ENCODE measurements at places on chromosomes 7 and 10.

- DNase-seq, result no peak
These were observed 93.0 kb upstream of the PCGF5 start for GRCh38 chr10:91127341-91128082.

DNA sequence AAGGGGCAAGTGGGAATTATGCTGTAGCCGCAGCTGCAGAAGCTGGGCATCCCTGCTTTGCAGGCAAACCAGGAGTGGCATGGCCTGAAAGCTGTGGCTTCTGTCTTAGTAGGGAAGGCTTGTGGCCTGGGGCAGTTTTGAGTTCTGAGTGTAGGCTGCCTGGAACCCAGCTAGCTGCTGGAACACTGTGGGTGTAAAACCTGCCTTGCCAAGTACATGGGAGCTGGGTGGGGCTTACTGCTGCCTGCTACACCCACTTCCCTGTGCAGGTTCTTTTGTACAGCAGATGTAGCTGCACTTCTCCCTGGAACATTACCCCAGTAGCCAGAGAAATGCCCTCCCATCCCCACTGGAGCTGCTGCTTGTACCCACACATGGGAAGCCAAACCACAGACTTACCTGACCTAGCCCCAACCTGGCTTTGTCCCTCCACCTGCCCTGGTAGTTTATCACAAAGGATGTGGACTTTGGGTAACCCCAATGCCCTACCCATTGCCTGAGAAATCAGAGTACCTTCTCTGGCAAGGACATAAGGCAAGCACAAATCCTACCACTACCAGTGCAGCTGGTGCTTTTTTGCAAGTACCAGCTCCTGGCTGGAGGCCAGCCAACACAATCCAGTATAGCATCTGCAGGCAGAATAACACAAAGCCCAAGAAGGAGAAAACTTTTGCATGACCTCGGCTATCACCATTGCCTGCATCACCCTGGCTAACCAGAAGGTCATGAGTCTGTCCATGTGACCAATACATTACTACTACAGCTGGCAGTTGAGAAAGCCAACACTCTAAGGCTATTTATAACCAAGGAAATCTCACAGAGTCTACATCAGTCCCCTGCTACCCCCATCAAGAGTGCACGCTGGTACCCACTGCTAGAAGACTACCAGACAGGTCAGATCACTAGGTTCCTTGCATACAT, 26.5 kb upstream of the PPP1R3A start:
- no peak for DNase-seq

GRCh38 chr10:66748217-66748616, 177.6 kb upstream of the LRRTM3 start:
- no peak for DNase-seq

- no peak for DNase-seq
These were observed 756.3 kb downstream of the AUTS2 start for GRCh38 chr7:70354409-70355169.

GRCh38 chr7:20217193-20217948, at the start of gene MACC1:
TSS of gene MACC1 (minus strand) at chr7:20217384. CDS start at chr7:20161862, 55,522 bp downstream.
- DNase-seq, result peak; percentile 64

GRCh38 chr7:36871863-36872262, 147.6 kb upstream of the AOAH start:
- DNase-seq, result peak; percentile 40

GRCh38 chr7:130423501-130424037, 17.2 kb downstream of the CEP41 start:
- DNase-seq, result no peak

DNA sequence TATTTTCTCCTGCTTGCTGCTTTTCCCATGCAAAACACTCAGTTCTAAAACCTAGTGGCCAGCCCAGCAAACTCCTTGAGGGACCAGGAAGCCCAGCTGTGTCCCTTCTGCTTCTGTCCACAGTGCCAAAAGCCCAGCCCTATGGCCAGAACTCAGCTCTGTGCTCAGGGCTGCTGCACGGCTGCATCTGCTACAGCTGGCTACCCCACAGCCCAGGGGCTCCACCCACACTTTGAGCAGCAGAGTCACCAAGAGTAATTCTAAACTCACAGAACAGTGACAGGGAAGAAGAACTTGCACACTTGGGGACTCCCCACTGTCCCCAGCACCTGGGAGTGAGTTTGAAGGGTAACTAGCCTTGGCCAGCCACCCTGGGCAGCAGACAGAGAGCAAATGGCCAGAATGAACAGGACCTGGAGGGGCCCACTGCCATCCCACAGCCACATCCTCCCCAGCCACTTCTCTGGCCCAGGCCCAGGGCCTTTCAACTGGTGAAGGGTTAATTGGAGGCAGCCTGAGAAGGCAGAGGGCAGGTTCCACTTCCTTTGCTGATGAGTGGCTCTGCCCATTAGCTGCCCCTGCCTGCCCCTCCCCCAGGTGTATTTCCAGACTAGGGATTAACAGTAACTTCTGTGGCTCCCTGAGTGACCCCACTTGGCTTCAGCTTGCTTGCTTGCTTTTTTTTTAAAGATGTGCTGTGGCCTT, 28.1 kb upstream of the TRIM8 start:
- no peak for DNase-seq

DNA sequence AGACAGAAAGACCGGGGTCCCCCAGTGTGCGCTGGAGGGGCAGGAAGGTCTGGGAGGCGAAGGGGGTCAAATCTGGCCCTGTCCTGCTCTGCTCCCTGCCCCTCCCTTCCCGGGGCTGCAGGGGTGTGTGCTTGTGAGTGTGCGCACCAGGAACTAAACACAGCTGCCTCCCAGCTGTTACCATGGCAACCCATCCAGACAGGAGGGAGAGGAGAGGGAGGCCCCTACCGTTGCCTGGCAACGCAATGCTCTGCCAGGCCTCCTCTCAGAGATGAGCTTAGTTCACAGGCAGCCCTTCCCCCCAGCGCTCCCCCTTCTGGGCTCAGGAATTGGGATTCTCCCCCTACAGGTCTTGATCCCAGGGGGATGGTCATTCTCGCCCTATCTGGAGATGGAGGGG, 6.1 kb downstream of the NYAP1 start:
- DNase-seq, result peak; percentile 58

- DNase-seq, result no peak
These were observed 190.3 kb downstream of the CHCHD3 start for GRCh38 chr7:132891554-132891953.

- no peak for DNase-seq
These were observed 30.7 kb downstream of the ACSL5 start for GRCh38 chr10:112404617-112405016.

DNA sequence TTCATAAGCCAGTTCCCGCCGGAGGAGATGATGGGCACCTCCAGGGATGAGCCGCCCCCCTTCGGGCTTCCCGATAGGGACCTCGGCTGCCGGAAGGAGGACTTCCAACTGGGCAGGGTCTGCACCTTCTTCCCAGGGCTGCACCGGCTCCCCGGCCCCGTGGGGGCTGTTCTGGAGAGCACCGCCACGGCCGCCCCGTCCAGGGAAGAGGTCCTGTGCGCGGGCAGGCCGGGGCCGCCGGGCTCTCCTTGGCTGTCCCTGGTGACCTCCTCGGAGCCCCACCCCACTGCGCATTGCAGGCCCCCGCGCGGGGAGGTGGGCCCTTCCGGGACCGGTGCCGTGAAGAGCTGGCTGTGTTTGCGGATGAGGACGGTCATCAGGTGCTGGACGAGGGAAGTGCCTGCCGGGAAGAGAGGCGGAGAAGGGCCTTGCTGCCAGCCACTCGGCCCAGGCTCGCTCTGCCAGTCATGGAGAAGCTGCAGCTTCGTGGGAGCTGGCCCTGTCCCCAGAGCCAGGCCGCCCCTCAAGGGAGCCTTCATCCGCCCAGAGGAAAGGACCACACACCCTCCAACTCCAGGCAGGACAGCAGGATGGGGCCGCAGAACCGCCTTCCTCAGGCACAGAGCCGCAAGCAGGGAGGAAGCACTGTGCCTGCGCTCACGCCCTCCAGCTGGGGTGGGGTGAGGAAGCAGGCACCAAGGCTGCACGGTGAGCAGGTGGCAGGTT, 144.4 kb downstream of the MAPK8 start:
- no peak for DNase-seq

GRCh38 chr10:121753726-121754476, 155.7 kb upstream of the FGFR2 start:
- DNase-seq, result peak; percentile 12

DNA sequence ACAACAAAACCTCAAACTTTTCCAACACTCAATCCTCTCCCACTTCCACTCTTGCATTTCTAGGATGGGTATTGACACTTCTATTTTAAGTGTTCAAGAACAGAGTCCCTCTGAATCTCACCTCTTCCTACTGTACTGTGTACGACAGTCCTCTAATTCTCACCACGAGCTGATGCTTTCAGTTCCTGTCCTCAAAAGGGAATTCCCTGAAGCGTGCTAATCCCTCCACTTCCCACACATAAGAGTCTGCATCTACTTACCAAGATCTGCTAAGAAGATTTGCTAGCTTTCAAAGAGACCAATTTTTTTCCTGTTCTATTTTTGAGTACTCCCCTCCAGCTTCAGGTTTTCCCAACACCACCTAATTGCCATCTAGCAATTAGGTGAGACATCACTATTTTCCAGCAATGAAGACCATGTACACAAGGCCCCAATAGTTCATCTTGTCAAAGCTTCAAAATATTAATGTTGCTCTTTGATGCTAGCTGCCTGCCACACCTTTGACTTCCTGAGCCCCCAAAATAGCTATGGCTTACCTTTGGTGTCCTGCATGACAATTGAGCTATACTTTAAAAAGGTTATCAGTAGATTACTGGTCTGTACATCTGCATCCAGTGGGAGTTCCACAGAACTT, 54.4 kb downstream of the ARMH3 start:
- peak; percentile 47 for DNase-seq

DNA sequence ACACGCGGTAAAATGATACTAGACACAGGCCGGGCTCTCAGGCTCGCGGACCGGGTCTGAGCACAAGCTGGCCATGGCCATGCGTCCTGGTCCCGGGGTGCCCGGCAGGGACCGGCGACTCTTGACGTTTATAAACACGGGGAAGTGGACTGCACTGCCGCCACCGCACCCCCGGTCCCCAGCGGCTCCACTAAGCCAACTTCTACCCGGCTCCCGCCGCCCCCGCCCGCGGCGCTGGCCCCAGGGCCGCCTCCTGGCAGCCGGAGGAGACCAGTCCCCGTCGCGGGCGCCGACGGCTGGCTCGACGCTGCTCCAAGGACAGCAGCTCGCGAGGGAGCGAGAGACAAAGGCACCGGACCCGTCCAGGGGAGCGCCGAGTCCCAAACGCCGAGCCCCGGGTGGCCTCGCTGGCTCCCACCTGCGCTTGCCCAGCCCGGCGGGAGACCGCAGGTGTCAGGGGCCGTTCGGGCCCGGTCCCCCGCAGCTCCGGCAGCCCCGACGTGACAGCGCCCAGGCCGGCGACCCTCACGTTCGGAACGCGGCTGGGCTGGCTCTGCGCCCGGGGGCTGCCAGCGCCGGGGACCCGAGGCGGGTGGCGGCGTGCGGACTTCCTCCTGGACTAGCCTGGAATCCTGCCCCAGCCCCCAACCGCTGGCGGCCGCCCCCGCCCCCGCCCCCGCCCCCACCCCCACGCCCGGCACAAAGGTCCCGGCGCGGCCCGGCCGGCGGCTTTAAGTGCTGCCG, 517 bp downstream of the ITGB1 start:
- peak; percentile 32 for DNase-seq

DNA sequence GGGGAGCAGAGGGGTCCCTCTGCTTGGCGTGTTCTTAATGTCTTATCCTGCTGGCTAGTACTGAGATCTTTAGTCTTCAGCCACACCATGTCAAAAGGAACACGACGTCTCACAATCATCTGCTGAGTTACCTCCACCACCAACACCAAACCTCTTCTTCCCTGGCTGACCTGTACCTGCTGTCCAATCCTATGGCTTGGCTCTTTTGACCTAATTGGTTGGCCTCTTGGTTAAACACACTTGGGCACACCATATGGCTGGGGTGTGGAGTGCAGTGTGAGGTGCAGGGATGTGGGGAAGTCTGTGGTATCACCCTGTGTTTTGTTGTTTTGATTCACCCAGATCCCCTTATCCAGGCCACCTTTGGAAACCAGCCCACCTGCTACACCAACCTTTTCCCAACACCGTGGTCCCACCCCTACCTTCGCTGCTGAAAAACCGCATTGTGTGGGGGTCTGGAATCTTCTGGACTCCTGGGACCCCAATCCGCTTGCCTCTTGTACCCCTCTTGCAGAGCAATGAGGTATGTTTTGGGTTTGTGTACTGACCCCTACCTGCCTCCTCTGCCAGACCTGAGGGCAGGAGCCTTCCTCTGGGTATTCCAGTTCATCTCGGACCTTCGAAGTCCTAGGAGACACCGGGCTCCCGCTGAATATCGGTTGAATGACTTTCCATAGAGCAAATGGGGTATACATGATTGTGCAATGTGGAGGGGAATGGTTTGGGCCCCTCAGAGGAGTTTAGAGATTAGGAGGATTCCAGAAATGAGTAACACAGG, 2.8 kb upstream of the LBX1 start:
- DNase-seq, result no peak

DNA sequence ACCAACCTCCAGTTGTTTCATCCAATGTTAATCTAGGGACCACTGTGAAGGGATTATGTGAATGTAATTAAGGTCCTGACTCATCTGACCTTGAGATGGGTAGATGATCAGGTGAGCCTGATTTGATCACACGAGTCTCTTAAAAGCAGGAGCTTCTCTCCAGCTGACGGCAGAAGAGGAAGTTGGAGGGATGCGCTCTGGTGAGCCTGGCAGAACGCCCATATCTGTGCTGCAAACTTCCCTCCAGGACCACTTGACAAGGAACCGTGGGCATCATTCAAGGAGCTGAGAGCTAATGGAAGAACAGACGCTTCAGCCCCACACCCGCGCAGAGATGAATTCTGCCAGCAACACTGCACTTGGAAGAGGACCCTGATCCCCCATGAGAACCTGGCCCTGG, 642.4 kb downstream of the TNS3 start:
- DNase-seq, result peak; percentile 5

GRCh38 chr10:49189422-49189821, 1.2 kb upstream of the TMEM273 start:
- no peak for DNase-seq

GRCh38 chr7:121157885-121158590, 169.5 kb downstream of the CPED1 start:
- DNase-seq, result no peak

DNA sequence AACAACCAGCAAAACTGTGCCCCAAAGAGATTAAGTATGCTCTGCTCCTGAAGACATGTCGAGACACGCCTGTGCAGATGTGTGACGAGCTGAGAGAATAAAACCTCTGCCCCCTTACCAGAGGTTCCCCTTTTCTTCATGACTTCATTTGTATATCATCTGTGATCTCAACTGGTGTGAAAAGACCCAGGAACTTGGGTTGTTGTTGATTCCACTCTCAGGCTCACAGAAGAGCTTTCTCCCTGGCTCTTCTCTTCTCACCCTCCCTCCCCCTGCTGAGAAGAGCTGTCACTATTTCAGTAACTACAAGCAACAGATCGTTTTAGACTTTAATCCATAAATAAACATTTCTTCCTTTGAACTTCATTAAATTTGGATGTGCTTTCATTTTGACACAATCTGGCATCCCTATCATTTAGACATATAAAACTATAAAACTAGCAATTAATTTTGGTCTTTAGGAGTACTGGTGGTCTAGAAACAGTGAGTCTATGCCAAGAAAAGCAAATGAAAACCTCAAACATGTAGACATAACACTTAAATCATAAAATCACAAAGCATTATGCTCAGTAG, 179.3 kb upstream of the FZD8 start:
- DNase-seq, result no peak
